IMR-90 (cell line): ENCODE measurements at places on chromosomes 5 and 9.

DNA sequence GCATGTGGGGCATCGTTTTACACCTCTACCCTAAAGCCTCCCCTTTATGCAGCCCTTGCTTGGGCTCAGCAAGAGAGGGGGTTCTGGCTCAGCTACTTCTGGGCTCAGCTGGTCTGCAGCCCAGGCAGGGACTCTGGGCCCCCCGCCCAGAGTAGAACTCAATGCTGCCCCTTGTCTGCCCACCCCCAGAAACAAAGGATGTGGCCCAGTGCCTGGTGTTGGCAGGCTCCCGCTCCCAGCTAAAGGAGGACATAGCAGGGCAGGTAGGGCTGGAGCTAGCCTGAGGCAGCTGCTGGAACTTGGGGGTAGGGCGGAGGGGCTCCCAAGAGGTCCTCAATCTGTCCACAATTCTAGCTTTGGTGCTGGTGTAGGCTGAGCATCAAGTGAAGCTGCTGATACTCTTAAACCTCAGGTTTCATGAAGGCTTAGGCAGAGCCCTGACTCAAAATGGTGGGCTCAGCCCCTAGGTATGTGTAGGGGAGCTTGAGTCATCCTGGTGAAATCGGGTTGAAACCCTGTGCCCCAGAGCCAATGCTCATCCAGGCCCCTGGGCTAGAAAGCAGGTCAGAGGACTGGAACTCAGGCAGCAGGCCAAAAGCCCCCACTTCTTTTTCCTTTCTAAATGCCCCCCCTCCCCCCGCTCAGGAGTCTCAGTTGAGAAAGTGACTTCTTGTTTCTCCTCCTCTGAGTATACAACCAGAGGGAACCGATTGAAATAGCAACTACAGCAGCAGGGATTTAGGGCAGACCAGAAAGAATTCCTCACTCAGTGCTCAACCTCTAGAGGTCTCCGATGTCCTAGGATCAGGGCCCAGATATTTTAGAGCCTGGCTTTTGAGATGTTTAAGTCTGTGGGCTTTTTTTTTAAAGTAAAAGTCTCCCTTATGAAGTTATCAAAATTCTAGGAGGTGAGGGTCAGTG is 11.4 kb downstream of the PSD2 start:
- DNase-seq: no peak

DNA sequence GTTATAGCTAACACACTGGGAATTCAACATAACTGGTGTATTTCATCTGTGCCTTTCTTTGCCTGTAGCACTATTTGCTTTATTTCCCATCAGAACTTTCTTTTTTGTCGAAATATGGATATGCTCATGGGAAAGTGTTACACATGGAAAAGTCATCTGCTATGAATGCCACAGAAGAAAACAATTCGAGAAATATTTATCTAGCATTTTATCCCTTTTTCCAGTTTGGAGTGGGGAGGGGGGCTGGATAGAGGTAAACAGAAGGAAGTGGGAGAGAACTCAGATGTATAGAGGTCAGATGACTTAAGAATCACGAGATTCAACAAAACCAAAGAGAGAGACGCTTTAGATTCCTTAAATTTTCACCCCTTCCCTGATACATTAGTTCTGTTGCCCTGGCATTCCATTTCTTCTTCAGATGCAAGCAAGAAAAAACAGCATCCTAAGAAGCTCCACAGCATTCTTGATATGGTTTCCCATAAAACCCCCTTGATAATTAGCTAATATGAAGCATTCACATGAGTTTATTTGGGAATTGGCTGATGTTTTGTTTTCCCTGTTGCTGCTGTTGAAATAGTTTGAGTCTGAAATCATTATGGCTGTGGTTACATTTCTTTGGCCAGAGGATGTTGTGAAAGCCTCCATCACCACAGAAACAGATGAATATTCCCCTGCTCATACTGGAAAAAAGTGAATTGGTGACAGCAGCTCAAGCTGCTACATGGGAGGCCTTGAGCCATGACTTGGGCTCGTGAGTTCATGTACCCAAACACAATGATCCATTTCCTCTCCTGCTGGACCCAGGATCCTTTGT is 335.8 kb upstream of the DAB2 start:
- DNase-seq: peak; percentile 94

DNA sequence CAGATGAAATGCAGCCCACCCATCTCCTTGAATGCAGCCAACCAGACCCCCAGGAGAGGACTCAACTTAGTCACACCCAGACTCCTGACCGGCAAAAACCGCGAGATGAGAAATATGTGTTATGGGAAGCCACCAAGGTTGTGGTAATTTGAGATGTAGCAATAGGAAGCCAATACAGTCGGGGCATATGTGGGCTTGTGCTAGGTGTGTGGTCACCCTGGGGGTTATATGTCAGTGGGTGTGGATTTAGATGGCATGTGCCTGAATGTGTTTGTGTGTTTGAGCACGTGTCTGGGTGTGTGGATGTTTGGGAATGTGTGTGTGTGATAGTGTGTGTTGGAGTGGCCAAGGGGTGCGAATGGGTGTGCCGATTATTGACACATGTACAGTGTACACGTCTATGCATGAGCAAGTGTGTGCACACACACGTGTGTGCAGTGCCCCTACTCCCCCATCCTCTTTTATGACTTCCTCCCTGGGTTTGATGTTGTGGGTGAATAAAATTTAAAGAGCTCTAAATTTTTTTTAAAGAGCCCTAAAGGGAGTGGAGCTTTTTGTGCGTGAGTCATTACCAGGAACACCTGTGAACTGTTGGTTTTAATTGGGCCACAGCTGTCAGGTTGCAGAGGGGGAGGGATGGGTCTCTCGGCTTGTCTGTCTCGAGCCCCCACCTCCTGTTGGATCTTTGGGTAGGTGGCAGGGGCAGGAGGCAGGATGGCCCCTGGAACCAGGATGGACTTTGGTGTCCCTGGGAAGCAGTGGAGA is 86.8 kb downstream of the LHX2 start:
- DNase-seq: no peak

- no peak for DNase-seq
Measured at GRCh38 chr5:122286541-122286940, 25.5 kb upstream of the SNCAIP start.

DNA sequence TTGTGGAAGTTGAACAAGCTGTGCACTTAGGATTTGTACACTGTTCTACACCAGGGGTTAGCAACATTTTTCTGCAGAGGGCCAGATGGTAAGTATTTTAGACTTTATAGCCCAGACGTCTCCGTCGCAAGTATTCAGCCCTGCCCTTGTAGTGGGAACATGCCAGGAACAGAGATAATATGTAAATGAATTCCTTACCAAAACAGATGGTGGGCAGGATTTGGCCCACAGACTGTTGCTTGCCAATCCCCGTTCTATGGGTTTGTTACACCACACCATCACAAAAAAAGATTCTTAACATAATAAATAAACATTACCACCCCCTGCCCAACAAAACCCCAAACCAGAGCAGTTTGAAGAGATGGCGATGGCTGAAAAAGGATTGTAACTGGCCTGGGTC is 74.3 kb downstream of the AMBP start:
- no peak for DNase-seq

DNA sequence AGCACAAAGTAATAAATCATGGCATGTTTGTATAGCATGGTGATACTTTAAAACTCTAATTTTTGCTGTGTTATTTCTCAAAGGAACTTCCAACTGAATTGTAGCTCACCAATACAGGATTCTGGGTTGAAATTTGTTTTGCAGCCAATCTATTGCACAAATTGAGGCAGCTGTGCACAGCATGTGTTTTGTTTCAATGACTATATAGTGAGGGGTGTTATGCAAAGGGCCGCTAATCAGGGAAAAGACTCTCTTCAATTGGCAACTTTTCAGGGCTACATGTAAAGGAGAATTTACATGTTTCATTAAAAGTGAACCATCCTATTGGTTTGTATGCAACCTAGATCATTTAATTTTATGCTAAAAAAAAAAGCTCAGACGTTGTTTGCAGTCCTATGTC is 44.6 kb downstream of the PLPPR1 start:
- no peak for DNase-seq

DNA sequence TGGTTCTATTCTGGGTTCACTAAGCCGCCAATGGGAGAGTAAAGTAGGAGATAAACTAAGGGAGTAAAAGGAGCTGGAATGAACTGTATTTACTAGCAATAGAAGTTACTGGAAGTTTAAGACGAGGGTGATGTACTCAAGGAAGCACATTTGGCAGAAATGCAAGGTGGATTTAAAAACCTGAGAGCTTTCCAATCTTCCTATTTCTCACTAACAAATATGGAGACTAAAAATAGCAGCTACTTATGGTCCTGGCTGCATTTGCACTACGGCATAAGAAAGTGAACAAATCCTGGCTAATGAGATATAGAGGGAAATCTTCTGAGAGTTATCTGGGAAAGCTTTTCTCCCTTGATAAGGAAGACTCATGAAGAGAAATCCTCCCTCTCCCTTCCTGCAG is 153.4 kb downstream of the TMEM161B start:
- no peak for DNase-seq

- DNase-seq: no peak
Measured at GRCh38 chr5:28961816-28962215, 1923.4 kb upstream of the CDH9 start.

GRCh38 chr5:155799308-155799707 is 527.7 kb upstream of the SGCD start:
- no peak for DNase-seq

GRCh38 chr9:87880116-87880515 is 2.6 kb upstream of the SPATA31E1 start:
- peak; percentile 63 for DNase-seq

- DNase-seq: peak; percentile 34
Measured at GRCh38 chr9:125608489-125609224, 98.4 kb downstream of the MAPKAP1 start.

DNA sequence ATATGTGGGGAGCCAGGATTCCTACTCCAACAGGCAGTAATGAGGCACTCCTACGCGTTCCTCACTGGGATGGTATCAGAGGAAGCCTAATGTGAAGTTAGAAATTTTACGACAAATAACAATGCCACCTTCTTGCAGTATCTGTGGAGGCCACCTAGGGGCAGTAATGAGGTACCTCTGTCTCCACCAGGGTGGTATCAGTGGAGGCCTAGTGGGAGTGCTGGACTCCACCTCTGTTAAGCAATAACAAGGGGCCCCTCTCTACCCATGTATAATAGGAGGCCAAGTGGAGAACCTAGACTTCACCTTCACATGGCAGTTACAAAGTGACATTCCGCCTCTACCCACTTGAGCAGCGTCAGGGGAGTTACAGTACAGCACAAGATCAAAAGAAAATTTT is 147.9 kb downstream of the PLPPR1 start:
- DNase-seq: no peak

DNA sequence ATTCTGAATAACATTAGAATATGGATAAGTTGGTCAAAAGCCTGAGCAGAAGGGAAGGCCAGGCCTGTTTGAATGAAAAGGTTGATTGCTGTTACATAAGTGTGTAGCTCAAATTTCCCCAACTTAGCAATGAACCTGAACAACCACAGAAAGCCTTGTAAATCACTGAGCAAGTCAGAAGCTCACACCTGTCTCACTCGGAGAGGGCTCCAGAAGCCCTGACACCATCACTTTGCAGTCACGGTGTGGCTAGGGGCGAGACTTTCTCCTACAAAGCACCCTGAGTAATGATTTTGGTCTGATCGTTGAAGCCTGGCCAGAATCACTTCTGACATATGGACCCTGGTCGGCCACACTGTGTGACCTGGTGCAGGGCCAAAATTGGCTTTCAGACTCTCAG is 62.0 kb downstream of the MTX3 start:
- DNase-seq: no peak

GRCh38 chr5:107464876-107465275 is 205.9 kb downstream of the EFNA5 start:
- no peak for DNase-seq

DNA sequence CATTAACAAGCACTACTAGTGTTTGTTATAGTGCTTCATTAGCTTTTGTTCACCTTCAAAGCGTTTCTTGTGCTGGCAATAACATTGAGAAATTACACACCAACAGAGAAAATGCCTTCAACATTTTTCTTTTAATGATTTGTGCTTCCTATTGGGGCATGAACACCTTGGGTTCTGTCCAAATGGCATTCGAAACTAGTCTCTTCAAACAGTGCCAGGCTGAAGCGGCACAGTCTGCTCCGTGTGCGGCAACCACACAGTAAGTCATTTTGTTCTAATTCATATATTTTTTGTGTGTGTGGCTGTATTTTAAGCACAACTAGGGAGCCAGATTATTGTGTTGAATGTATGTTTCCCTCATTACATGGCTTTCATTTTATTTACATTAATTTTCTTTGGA is 414.7 kb upstream of the SGCD start:
- no peak for DNase-seq

GRCh38 chr5:55101556-55102276 is 730 bp upstream of the GZMA start:
- no peak for DNase-seq

DNA sequence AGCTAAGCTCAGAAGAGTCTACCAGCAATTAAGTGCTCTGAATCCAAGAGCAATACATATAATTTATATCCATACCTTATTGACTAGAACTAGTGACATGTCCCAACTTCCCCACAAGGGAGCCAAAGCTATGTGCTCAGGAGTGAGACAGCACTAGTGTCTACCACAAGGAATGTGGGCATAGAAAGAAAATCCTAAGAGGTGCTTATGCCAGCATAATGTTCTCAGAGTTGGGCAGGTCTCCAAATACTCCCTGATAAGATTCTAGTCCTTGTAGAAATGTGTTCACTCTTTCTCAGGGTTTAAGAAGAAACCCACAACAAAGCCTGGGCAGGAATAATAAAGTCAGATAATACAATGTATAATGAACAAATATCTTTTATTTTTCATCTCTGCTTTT is 275.1 kb downstream of the BRINP1 start:
- no peak for DNase-seq

DNA sequence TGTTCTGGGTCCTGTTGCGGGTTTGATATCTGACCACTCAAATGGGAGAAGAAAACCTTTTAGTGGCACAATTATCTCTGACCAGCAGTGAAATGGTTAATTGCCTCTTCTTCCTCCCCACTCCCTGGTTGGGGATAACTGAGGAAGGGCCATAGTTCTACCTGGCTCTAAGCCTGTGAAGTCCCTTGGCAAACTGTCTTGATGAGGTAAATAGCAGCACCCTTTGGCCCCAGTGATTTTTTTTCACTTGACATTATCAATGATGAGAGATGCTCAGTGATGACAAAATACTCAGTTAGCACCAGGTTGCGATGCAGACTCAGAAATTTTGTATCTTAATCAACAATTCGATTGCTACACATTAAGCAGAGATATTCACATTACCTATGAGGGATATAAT is 515.7 kb downstream of the PSAT1 start:
- no peak for DNase-seq

DNA sequence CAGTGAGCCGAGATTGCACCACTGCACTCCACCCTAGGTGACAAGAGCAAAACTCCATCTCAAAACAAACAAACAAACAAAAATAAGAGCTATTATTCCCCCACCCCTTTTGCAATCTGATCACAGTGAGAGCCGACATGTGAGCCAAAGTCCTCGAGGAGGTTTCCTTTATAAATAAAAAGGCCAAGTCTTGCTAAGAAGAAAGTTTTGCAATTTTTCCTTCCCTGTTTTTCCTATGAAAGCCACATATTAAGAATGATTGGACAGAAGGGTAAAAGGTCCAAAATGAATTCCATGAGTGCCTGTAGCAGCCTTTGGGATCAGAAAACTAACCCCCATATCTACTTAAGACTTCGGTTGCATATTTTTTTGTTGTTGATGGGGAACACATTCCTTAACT is 179.7 kb downstream of the TSSK1B start:
- no peak for DNase-seq

GRCh38 chr5:16578474-16578883 is 38.3 kb downstream of the RETREG1 start:
- no peak for DNase-seq

GRCh38 chr9:114046237-114046755 is 31.8 kb downstream of the AMBP start:
- DNase-seq: no peak
